NCI-H1092 (cell line): ENCODE measurements at places on chromosomes 2 and 18.

GRCh38 chr2:191915750-191916149 is 68.9 kb upstream of the CAVIN2 start:
- DNase-seq, result no peak

- DNase-seq, result no peak
Measured at GRCh38 chr2:30029804-30030203, 108.4 kb upstream of the ALK start.

DNA sequence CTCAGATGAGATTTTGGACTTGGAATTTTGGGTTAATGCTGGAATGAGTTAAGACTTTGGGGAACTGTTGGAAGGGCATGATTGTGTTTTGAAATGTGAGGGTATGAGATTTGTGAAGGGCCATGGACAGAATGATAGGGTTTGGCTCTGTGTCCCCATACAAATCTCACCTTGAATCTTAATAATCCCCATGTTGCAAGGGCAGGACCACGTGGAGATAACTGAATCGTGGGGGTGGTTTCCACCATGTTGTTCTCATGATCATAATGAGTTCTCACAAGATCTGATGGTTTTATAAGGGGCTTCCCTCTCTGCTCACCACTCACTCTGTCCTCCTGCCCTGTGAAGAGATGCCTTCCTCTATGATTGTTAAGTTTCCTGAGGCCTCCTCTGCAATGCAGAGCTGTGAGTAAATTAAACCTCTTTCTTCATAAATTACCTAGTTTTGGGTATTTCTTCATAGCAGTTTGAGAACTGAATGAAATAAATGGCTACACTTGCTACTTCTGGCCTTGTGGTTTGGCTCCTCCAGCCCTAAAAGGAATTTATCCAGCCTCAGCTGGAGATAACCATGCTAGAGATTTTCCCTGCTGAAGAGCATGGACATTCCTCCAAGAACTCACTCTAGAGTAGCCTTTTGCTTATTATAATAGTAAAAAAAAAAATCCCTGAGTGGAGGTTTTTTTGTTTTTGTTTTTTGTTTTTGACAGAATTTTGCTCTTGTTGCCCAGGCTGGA is 144.3 kb upstream of the TFPI start:
- no peak for DNase-seq

GRCh38 chr2:238720232-238720672 is 127.6 kb upstream of the TWIST2 start:
- peak; percentile 2 for DNase-seq

- no peak for DNase-seq
Measured at GRCh38 chr2:169106563-169107545, 37.5 kb downstream of the DHRS9 start.
